NCI-H187 treated with DMSO at 0.1 percent for 48 hours (cell line): ENCODE measurements at places on chromosomes 5 and 9.

GRCh38 chr5:141677415-141677814 lies 4.6 kb downstream of the ARAP3 start:
- DNase-seq = no peak

DNA sequence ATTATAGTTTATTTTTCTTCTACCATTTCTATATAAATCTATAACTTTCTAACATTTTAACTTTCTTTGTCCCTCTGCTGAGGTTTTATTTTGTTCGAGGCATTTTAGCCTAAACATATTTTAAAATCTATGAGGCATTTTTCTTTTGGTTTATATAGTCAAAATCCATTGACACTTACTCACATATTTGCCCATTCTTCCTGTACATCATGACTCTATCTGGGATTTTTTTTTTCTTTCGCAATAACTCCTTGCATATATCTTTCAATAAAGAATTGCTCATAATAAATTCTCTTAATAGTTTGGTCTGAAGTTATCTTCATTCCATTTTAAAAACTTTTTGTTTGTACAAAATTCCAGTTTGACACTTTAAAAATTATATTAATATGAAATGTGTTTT lies 632.3 kb downstream of the TLE4 start:
- no peak for DNase-seq

GRCh38 chr9:77543131-77543822 lies 104.8 kb downstream of the GNA14 start:
- no peak for DNase-seq

- DNase-seq = no peak
Observed at GRCh38 chr9:126886034-126886822, 25.8 kb downstream of the ZBTB34 start.

DNA sequence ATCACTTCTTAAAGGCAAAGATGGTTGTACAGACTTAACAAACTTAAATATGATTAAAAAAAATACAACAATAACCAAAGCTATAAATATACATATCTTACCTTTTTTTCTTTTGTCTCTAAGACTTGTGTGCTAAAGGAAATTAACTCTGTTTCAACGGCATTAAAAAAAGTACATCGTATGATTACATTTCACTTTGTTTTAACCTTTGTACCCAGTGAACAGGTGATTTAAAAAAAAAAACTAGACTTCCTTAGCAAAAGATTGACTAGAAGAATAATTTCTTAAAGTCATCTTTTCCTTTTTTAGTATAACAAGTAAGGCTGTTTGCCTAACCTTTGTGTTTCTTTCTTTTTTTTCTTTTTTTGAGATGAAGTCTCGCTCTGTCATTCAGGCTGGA lies at the start of gene LRRC19:
Gene LRRC19, minus strand, starts transcription at position 182 of the 400 bp plus-strand sequence. CDS start 5,978 bp downstream, outside the sequence.
- DNase-seq = no peak
